ENCODE measurements at places on chromosomes 2 and 18.
A peak's percentile ranks its signal among the peaks of the same experiment; 100 is the strongest.

- no peak for DNase-seq
Observed at GRCh38 chr18:64807560-64807959, 658.7 kb upstream of the LINC00305 start.

DNA sequence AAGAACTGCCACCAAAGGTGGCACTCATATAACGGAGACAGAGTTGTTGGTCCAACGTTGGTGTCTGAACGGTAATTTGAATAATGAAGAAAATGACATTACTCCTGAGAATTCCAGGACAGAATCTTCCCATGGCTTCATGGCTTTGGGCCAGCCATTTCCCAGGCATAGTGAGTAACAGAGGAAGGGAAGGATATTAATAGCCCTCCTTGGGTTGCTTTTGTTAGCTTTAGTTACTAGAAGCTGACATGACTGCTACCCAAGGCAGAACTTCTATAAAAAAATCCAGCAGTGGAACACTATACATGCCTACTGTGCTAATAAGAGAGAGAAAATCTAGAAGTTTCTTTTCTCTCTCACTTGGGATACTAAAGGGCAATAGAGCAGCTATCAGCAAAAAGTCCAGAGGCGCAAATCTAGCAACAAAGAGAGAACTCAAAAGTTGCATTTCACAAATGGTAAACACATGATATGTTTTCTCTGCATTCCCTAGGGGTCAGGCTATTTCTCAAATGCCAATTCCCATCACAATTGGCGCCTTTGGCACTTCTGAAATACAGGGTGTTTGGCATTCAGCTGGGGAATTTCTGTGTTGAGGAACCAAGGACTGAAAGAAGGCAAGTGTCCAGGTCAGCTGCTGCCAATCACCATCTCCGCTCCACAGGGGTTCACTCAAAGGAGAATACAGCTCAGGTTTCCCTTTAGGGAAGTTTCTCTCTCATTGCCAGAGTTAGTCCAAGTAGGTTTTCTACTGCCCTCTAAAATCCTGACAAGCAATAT is 160.8 kb upstream of the KYNU start:
- no peak for DNase-seq

- DNase-seq: no peak
Observed at GRCh38 chr2:36322108-36322507, 33.5 kb upstream of the CRIM1 start.

DNA sequence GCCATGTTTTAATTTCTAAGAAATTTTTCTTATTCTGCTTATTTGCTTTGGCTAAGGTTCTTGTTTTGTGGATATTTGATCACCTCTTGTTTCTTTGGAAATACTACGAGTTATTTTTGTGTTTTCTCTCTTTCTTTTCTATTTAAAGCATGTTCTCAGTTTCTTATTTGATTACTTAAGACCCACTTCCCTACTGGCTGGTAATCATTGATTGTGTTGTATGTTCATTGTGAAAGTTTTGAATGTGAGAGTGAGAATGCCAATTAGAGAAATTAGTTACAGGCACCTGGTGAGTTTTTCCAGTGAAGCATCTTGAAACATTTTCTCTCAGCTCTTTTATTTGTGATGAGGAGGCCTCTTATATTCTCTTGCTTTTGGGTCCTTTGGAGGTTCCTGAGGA is 226.7 kb upstream of the MC4R start:
- no peak for DNase-seq

GRCh38 chr2:64858541-64859311 is 130.5 kb upstream of the SLC1A4 start:
- no peak for DNase-seq

DNA sequence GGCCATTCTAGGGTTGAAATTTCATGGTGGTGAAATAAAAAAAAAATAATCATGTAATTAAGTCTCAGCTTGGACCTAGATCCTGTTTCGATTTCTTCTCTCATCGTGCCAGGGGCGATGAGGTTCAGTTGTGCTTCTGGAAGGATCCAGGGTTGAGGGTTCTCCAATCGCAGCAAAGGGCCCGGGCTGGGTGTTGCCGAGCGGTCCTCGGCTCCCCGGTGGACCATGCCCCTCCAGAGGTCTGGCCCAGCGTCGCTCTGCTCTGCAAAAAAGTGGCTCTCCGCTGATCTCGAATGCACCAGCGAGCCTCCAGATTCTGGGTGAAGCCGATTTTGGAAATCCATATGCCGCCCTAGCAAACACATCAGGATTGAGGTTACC is 39.0 kb downstream of the EN1 start:
- no peak for DNase-seq

GRCh38 chr2:127562936-127563335 is 27.5 kb downstream of the MYO7B start:
- DNase-seq: no peak

DNA sequence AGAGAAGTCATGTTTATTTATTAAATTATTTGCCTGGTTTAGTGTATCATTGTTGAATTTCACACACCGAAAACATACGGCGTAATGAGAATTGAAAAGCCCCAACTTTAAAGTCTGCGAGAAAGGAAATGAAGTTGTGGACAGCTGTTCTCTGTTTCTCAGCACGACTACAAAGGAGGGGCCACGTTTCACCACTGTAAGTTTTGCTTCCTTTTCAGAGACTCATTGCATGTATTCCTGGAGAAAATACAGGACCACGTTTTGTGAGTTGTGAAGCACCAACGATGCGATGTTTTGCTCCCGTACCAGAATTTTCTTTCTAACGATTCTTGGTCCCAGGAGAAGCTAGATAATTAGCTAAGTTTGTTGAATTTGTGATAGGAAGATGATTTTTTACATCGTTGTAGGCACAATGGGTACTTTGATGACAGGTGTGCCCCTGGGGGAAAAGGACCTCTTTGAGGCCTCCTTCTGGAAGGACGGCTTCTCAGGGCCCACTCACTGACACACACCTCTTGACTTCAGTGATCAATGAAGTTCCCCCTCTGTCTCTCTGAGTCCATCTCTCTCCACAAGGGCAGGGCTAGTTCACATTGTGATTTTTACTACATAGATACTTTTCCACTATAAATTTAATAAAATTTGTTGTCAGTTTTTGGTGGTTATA is 23.7 kb upstream of the ACKR3 start:
- no peak for DNase-seq

- no peak for DNase-seq
Observed at GRCh38 chr2:239295377-239296019, 105.3 kb downstream of the HDAC4 start.

GRCh38 chr2:237190966-237191713 is 105.5 kb downstream of the COPS8 start:
- DNase-seq: no peak

DNA sequence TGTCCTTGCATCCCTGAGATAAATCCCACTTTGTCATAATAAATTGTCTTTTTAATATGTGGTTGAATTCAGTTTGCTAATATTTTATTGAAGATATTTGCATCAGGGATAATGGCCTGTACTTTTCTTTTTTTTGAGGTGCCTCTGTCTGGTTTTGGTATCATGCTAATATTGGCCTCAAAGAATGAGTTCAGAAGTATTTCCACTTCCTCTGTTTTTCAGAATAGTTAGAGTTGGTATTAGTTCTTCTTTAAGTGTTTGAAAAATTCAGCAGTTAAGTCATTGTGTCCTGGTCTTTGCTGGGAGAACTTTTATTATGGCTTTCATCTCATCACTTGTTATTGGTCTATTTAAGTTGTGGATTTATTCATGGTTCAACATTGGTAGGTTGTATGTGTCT is 464.1 kb upstream of the CRIM1 start:
- no peak for DNase-seq

- DNase-seq: no peak
Observed at GRCh38 chr2:62354771-62355561, 151.0 kb downstream of the TMEM17 start.

DNA sequence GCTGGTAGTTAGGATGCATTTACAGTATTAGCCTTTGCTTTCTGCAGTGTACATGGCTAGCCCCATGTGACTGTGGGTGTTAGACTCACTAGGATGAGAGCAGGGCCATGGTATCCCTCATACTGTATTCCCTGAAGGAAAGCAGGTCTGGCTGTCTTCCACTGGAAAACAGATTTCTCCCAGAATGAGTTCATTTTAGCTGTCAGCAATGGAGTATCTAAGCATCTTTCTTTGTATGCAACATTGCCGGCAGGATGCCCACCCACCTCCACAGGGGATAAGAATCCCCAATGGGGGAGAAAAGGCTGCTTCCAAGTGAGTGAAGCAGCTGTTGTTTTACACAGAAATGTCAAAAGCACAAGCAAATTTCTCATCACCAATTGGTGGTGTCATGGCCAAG is 142.7 kb upstream of the KLHL14 start:
- no peak for DNase-seq

DNA sequence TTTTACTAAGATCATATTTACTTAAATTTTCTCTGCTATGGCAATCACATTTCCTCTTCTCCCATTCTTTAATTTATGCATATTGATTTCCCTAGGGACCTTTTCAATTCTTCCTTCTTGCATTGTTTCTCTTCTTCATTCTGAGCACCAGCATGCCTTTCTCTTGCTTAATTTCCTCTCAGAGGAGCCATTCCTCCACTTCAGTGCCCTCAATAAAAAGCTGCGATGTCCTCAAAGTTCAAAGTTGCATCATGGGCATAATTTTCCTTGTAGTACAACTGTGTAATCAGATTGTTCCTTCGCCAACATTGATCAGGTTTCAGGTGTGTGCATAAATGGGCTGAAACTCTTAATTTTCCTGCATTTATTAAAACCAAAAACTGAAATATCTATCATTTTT is 21.8 kb upstream of the CD226 start:
- DNase-seq: no peak

GRCh38 chr2:65420712-65421431 is 11.5 kb downstream of the SPRED2 start:
- DNase-seq: no peak

DNA sequence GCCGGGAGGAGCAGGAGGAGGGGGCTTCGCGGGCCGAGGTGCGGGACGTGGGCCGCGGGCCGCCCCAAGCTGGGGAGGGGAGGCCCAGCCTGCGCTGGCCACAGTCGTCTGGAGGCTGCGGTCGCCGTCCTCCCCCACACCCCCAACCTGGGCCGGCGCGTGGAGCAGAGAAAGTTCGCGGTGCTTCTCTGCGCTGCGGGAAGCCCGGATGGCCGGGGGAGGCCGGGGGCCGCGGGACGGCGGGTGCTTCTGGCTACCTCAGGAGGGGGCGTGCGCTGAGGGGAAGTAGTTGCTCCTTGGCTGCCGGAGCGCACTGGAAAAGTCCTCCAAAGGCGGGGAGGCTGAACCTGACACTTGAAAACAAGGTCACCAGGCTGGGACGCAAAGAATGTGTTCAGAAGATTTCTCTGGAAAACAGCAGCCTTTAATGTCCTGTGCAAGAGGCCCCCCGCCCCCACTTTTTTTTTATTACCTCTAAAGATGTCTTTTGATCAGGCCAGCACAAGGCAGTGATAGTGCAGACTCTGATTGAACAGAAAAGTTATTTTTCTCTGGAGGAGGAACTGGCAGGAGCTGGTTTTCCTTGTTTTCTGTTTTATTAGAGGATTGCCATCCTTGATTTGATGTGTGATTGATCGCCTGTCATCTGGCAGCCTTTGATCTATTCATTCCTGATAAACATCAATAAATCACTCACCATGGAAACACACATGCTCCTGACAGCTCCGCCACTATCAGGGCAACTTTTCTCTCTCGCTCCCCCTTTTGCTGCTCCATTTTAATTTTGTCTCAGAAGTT is 1.6 kb downstream of the TSHZ1 start:
- DNase-seq: peak; percentile 35

DNA sequence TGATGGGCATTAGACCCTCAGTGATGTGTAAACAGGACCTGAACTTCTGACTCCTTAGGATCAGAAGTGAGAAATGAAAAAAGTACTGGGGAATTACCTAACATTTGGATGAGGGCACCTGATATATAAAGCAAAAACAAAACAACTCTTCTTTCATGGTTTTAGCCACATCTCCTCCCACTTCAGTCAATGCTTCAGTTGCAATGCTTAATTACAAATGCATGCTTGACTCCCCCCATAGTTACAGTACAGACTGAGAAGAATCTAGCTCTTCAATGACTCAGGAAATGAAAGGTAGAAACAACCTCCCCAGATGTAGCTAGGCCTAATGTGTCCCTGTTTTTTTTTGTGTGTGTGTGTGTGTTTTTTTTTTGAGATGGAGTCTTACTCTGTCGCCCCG is 276.8 kb upstream of the POU3F3 start:
- DNase-seq: no peak

DNA sequence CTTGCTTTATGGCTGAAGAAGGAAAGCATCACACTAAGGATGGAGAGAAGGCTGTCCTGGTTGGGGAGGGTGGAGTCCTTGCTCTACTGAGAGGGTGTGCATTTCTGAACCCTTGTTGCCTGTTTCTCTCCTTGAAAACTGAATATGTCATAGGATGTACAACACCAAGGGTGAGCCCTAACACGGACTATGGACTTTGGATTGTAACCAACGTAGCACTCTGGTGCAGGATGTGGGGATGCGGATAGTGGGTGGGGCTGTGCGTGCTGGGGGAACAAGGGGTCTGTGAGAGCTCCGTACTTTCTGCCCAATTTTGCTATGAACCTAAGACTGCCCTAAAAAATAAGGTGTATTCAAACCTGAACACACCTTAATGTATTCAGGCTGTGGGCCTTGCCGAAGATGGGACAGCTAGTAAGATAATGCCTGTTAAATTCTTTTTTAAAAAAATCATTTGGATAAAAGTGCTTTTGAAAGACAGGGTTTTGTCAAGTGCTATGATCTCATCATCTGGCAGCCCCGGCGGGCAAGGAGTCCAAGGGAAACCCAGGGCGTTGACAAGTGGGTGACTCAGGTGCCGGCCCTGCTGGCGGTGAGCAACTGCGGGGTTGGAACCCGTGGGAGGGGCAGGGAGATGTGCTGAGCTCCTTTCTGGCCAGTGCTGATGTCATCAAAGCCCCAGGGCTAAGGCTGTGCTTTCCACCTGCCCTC is 54.0 kb downstream of the GATA6 start:
- DNase-seq: peak; percentile 14

DNA sequence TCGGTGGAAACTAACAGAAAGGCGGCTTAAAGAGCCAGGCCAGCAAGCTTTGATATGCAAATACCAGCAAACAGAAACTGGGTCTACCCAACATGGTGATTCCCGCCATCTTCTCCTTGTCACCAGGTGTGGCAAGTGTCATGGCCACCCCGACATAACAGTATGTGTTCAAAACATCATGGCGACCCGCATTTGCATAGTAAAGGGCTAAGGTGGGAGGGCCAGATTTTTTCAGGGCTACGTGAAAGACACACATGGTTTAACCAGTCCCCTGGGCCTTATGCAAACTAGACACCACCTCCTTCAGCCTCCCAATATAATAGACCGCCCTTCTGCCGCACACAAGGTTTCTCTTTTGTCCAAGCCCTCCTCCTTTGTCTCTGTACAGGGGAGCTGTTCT is 260.4 kb downstream of the METTL4 start:
- DNase-seq: no peak

DNA sequence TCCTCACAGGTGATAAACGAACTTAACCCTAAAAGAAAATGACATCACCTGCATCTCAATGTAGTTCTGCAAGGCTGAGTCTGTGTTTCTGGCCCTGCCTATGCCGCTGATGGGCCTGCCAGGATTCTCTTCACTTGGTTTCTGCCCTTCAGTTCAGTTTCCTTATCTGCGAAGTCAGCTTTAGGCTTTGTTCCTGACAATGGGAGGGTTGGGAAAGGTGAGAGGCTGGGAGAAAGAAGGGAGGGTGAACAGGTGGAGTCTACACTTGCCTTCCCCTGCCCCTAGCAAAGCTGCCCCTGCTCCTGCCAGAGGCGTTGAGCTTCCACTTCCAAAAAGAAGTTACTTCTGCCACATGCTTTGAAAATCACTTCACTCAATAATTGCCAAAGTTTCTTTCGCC is 124.0 kb upstream of the APCDD1 start:
- DNase-seq: no peak

All from activated gamma-delta T cell (primary cell).